ENCODE measurements at places on chromosomes 5 and 9.

DNA sequence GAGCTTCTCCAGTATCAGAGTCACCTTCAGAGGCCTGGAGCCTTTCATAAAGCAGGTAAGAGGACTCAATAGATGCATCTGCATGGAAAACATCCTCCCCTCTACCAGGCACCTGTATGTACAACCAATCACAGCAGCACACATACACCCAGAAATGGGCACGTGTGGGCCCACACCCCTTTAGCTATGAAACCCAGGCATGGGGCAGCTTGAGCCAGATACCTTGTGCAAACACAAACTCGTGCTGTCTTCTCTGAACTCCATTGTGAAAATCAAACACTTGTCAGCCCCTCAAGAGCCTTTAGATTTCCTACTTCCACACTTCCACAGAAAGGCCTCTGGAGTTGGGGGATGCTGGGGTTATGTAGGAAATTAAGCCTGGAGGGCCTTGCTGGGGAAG is 1.1 kb upstream of the CSF2 start:
- DNase-seq = no peak

- DNase-seq = no peak
Observed at GRCh38 chr9:129309041-129309430, 131.0 kb upstream of the IER5L start.

GRCh38 chr9:21995666-21996398 is 1.2 kb downstream of the CDKN2B-AS1 start:
- DNase-seq = no peak

- peak; percentile 77 for DNase-seq
Observed at GRCh38 chr9:21110708-21111576, 30.7 kb downstream of the IFNW1 start.

- DNase-seq = no peak
Observed at GRCh38 chr5:78397831-78398230, 37.4 kb downstream of the SCAMP1 start.

DNA sequence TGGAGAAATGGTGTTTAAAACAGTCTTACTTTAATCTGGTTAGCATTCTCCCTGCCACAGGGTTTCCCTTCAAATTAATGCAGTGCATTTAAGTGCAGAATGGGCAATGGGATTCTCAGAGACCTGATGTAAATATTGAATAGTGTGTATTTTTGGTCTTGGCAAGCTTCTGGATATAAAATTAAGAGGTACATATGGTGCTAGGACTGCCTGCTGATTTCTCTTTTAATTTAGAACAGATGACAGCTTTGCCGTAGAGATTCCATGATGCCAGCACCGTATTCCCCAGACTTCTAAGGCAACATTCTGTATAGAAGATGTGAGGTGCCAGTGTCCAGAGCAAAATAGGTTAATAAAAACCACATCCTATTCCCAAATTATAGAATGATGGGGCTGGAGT is 1.9 kb downstream of the MTAP start:
- no peak for DNase-seq

- no peak for DNase-seq
Observed at GRCh38 chr5:540071-540905, 16.0 kb upstream of the SLC9A3 start.

GRCh38 chr9:92989561-92989960 is 42.2 kb downstream of the FGD3 start:
- no peak for DNase-seq

DNA sequence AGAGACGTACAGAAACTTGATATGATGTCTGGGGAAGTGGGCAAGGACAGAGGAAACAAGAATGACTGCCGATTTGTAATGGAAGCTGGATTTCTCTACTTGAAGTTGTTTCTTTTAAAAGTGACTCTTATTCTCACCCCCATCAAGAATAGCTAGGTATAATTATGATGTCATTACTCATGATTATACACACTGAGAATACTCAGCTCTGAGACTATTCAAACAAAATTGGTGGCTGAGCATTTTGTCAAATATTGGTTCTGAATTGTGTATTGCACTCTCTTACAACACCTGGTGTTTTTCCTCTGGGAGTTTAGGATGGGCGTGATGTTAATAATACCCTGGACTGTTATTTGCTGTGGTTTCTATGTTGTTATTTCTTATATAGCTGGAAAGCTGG is 46.3 kb downstream of the MAST4 start:
- no peak for DNase-seq

DNA sequence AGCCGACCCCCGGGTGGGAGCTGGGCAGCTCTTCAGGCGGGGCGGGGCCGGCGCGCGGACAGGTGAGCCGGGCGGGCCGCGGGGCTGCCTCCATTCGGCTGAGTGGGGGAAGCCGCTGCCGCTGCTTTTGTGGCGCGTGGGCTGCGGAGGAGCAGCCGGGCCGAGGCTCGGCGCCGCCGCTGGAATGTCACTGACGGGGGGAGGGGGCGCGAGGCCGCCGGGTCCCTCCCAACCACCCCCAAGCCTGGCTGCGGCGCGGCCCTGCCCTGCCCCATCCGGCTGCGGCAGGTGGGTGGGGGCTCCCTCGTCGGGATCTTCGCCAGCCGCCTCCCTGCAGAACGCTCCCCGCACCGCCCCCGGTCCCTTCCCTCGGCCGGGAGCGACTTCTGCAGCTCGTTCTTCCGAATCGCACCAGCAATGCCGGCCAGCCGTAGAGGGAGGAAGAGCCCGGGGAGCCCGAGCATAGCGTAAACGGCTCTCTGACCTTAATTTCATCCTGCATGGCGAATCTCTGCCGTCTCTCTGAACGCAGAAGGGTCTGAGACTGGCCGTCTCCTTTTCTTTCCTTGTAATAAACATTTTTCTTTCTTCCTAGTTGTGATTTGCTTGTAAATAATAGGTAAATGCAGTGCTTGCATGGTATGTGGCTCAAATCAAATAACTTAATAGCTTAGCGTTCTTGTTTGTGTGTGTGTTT is 505 bp downstream of the SPTAN1 start:
- DNase-seq = no peak

- DNase-seq = no peak
Observed at GRCh38 chr5:159657771-159658170, 258.5 kb upstream of the ADRA1B start.

Measured in HFF-Myc (cell line).